ENCODE measurements at places on chromosomes 2 and 18.

DNA sequence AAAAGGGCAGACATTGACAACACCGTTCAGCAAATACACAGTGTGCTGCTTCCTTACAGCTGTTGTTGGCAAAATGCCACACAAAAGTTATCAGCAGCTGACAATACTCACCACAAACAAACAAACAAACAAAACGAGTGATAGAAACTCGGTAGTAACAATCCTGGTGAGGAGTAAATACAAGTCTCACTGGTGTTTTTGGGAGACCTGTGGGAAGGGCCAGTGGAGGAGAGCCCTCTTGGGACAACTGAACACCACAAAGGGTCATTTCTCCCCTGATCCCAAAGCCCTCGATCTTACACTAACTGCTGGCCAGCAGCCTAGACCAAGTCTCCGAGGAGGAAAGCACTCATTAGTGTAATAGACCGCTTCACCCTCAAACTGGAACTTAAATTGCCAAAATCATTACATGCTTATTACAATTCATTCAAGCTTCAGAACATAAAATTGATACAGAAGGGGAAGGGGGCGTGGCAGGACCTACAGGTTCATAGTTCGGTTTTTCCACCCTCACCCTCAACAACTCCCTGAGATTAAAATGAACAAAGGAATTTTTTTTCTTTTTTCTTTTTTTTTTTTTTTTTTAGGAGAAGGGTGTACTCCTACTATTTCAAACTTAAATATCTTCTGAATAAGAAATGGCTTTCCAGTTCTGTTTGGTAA lies 5.0 kb downstream of the AP1S3 start:
- no peak for DNase-seq

GRCh38 chr18:1438458-1438910 lies 533.8 kb downstream of the ADCYAP1 start:
- DNase-seq, result no peak

DNA sequence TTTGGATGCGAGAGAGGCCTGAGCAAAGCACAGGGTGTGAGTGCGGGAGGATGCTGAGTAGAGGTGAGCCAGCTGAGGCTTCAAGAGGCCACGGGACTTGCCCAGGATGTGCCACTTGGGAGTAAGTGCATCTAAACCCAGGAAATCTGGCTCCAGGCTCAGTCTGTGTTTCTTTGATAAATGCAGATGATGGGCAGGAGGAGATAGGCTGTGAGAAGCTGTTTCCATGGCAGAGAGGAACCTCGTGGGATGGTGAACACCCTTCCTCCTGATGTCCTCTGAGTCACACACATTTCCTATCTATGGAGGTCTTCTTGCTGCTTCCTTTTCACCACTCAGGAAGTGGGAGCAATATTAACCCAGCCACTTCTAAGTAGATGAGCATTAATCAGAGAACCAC lies 38.4 kb upstream of the CELF4 start:
- DNase-seq, result no peak

DNA sequence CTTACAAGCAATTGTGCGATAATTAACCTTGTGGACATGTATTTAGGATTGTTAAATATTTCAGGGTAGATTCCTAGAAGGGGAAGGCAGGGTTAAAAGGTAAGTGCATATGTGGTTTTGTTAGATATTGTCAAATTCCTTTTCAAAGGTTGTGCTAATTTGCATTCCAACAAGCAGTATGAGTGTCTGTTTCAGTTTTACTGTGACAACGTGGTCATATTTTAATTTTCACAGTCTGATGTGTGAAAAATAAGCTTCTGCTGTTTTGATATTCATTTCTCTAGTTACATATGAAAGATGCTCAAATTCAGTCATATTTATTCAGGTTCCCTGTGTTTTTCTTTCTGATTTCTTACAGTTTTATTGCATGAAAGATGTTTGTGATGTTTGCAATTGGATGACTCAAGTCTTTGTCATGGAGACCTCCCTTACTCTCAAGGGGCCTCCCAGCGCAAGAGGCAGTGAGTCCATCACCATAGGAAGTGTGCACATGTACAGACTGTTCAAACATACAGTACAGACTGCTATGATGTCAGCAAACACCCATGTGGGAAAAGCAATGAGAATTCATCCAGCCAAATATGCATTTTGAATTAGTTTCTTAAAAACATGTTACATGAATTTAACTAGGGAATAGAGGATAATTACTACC lies 310.8 kb downstream of the GALR1 start:
- no peak for DNase-seq

DNA sequence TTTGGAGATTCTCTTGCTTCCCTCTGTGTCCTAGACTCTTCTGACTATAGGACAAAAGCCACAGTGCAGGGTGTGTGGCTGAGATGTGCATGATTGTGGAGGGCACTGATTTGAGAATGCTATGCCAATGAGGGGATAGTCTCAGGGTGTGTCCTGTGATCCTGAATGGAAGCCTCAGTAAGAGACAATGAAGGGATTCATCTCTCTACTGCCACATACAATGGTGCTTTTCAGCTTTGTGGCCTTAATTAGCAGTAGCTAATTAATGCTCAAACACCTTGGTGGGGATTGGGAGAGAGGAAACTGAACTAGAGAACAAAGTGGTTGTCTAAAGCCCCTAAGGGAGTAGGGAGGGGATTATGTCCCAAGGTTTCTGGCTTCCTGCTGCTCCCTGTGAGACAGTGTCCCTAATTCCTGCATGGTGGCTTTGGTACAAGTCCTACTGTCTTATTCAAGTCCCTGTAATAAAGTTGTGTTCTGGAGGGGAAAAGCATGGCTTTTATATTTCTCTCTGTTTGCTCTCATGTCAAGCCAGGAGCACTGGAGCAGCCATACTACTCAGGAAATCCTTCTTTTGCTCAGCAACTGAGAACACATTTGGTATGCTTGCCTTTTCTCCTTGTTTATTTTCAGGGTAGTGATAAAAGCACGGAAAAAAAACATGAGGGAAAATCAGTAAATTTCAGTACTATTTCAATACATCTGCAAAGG lies 415.2 kb upstream of the TCF4 start:
- no peak for DNase-seq

DNA sequence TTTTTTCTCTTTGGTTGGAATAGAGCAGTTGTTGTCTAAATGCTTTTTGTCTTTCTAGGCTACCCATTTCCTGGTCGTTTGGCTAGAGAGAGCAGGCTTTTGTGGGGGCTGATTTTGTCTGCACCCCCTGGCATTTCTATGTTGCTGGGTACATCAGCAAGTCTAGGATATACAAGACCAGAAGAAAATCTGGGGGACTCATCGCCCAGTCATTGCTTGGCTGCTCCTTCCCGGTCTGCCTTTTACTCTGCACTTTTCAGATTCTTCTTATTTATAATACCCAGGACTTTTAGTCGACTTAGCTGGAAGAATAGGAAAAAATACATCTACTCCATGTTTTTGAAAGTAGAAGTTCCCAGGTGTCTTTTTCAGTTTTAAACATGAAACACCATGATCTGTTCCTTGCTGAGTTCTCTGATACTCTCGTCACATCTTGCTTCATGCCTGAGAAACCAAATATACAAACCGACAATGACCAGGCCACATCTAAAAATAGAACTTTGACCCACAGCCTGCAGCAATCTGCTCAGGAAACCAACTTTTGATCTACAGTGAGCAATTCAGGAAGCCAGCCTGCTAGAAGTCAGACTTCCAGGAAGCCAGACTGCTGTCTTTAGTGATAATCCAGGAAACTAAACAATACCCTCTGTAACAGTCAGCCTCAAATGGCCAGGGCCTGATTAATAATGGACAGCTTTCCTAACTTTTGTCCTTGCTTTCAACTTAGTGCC lies 163.8 kb upstream of the MEX3C start:
- DNase-seq, result no peak

DNA sequence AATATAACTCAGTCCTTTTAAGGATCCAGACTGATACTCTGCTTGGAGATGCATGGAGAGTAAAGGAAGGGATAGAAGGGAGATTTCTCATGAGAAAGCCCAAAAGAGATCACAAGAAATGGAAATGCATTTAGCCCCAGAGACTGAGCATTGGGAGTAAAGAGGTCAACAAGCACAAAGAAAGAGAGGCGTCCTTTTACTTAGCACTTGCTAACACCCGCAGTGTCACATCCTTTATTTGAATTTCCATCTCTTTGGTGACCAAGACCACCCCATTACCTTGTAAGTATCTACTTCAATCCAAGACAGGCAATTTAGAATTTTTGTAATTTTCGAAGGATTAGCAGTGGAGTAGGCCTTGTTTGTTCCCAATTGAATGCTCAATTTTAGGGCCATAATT lies 111.8 kb upstream of the DCC start:
- DNase-seq, result no peak

GRCh38 chr2:109676346-109676902 lies 62.3 kb downstream of the SOWAHC start:
- DNase-seq, result no peak

- no peak for DNase-seq
Observed at GRCh38 chr2:119862127-119862889, 102.6 kb downstream of the PTPN4 start.

GRCh38 chr2:73851274-73851673 lies 22.5 kb downstream of the STAMBP start:
- DNase-seq, result no peak

DNA sequence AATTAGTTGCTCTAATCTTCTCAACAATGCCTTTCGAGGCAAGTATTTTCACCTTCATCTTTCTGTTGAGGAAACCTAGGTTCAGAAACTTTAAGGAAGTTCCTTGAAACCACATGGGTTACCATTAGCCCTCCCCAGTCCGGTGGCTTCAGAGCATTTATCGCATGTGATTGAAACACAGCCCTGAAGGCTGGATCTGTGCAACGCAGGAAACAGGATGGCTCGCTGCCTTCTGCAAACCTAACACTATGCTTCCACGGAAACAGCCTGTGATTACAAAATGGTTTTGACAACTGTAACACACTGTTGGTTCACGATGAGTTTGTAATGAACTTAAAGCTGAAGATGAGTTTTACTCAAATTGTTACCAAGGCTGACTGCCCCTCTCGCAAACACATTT lies 68.5 kb downstream of the EPB41L3 start:
- DNase-seq, result no peak

DNA sequence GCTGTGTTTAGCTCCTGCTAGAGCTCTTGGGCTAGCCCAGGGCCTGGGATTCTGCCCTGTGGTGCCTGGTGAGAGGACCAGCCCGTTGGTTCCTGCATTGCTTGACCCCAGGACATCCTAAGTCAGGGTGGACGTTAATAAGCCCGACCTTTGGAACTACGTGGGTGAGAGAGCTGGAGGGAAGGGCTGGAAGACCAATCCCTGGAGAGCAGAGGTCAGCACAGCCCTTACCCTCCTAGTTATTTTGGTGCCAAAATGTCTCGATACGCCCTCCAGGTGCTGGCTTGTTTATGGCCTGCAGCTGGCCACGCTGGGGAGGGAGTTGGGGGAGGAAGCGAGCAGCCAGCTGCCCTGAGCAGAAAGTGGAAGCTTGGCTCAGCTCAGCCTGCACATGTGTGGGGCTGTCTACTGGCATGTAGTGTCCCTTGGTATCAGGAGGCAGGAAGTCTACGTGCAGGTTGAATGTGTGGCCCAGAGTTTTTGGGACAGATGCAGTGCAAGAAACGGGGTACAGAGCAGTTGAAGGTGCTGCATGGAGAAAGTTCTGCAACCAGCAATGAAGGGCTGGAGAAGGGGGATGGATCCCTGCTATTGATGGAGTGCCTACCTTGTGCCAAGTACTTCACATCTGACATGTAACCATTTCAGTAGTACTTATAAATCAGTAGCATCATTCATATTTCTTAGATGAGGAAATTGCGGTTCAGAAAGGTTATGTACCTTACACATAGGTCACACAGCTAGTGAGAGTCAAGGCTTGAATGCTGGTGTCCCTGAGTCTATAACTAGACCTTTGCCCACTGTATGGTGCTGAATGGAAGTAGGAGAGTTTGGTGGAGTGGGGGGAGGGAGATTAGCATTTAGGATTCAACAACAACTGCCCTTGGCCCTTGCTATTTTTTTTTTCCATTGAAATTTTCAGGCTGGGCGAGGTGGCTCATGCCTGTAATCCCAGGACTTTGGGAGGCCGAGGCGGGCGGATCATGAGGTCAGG lies 5.0 kb upstream of the DGKD start:
- DNase-seq, result peak; percentile 59

- no peak for DNase-seq
Observed at GRCh38 chr2:23467618-23468017, 82.6 kb downstream of the KLHL29 start.

GRCh38 chr2:220147161-220148038 lies 520.0 kb downstream of the SLC4A3 start:
- no peak for DNase-seq

GRCh38 chr18:79796531-79797405 lies 970 bp upstream of the KCNG2 start:
- no peak for DNase-seq

DNA sequence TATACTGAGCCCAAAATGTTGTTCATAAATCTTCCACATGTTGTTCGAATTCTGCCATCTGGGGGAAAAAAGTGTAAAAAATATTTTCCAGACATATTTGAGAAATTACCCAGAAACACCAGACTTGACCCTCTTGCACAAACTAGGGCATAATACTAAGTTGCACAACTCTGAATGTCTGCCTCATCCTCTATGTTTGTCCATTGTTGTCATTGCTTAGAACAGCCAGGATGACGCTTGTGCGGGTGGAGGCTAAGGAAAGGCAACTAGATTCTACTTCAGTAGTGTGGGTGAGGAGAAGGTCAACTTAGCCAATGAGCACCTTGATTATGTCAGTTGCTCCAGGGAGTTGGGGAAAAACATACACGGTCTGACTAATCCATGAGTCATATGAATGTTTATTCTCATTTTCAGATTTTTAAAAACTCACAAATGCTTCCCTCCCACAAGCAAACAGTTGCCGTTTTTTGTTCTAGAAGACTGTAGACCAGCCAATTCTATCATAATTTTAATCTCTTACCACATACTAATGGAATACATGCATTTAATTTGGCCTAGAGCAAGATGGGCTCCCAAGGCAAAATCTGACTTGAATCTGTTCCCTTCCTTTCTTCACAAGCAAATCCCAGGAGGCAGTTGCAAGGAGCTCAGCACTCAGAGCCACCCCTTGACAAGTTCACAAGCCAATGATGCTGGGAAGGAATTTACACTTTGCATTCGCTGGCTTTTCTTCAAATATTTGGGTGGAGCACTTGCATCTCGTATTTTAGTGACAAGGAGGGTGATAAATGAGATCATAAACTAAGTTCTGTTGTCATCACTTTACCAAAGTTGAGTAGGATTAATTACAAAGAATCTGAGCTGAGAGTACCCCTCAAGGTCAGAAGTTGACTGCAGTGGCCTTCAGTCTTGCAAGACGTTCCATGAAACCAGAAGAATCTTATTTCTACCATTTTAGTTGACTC lies 163.2 kb upstream of the TWIST2 start:
- no peak for DNase-seq

GRCh38 chr18:46190667-46191066 lies 86.5 kb downstream of the HAUS1 start:
- no peak for DNase-seq

DNA sequence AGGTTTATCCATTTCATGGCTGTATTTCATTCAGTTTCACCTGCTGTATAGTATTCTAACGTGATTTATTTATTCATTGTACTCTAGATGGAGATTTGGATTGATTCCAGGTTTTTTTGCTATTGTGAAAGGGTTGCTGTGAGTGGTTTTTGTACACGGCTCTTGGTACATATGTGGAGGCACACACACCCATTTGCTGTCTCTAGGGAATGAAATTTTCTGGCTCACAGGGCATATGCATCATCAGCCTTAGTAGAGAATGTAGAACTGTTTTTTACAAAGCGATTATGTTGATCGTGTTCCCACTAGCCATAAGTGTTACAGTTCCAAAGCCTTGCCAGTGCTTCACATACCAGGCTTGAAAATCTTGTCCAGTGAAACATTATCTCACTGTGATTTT lies 5.1 kb downstream of the SPTBN1 start:
- DNase-seq, result no peak

- DNase-seq, result no peak
Observed at GRCh38 chr2:115162494-115163293, 720.3 kb downstream of the DPP10 start.

Measured in liver (tissue), 10 donors.